ENCODE measurements at places on chromosomes 3 and 15.

DNA sequence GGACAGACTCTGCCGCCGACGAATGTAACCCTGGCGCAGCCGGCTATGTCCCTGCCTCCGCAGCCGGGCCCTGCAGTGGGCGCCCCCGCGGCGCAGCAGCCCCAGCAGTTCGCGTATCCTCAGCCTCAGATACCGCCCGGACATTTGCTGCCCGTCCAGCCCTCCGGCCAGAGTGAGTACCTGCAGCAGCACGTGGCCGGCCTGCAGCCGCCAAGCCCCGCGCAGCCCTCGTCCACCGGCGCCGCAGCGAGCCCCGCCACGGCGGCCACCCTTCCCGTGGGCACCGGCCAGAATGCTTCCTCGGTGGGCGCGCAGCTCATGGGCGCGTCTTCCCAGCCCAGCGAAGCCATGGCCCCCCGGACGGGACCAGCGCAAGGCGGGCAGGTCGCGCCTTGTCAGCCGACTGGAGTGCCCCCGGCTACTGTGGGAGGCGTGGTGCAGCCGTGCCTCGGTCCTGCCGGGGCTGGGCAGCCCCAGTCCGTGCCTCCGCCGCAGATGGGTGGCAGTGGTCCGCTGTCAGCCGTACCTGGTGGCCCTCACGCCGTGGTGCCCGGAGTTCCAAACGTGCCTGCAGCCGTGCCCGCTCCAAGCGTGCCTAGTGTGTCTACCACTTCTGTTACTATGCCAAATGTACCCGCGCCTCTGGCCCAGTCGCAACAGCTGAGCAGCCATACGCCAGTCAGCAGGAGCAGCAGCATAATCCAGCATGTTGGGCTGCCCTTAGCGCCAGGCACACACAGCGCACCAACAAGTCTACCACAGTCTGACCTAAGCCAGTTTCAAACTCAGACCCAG, 2.4 kb downstream of the TSC22D2 start:
- DNase-seq: peak; percentile 9

GRCh38 chr3:194101592-194102432, 34.1 kb upstream of the HES1 start:
- no peak for DNase-seq

DNA sequence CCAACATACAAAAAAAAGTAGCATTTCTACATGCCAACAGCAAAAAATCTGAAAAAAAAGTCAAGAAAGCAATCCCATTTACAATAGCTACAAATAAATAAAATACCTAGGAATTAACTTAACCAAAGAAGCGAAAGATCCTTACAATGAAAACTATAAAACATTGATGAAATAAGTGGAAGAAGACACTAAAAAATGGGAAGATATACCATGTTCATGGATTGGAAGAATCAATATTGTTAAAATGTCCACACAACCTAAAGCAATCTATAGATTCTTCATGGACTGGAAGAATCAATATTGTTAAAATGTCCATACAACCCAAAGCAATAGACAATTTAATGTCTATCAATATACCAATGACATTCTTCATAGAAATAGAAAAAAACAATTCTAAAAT, 21.0 kb downstream of the PEAK1 start:
- DNase-seq: no peak

DNA sequence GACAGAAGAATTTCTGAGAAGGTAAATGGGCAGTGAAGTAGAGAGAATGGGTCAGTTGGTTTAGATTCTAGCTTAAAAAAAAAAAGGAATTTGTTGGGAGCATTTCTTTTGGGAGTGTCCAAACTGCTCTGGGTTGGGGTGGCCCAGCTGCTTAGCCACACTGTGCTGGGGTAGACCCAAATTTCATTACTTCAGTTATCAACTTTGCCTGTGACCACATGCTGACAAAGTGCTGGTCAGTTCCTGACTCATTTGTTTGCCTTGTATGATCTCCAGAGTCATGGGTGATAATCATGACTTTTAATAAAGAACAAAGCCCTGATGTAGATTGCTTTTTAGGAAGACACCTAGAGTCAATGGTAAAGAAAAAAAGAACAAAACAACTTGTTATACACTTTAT, 121.5 kb upstream of the FGF7 start:
- no peak for DNase-seq

GRCh38 chr3:14719006-14719405, 44.1 kb downstream of the C3orf20 start:
- no peak for DNase-seq

GRCh38 chr3:67706934-67707333, 52.5 kb upstream of the SUCLG2 start:
- DNase-seq: no peak

DNA sequence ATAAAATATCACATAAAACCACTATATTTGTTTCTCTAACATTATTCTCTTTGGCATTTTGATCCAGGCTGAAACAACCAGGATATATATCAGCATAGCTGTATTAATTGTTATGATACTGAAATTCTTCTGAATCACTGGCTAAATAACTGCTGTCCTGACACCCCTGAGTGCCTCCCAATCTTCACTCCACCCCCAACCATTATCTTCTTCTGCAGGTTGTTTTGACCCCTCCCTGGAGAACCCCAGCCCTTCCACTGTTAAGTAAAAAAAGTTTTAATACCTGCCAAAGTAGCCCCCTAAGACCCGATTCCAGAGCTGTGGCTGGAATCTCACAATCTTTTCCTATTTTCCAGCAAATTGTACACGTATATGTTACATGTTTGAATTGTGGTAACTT, 124.1 kb downstream of the DNAH12 start:
- DNase-seq: no peak

DNA sequence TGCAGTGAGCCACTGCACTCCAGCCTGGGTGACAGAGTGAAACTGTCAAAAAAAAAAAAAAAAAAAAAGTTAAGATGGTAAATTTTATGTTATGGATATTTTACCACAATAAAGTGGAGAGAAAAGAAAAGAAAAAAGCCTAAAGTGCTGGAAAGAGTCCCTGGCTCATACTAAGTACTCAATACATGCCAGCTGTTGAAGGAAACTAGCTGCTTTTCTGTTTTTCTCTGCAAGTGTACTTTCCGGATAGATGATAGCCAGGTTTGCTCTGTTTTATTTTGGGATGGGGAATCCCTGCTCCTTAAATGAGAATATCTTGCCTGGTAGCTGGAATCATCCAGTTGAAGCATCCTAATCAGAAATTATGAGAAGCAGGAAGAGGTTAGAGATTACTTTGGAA, 10.9 kb downstream of the EID1 start:
- DNase-seq: no peak

DNA sequence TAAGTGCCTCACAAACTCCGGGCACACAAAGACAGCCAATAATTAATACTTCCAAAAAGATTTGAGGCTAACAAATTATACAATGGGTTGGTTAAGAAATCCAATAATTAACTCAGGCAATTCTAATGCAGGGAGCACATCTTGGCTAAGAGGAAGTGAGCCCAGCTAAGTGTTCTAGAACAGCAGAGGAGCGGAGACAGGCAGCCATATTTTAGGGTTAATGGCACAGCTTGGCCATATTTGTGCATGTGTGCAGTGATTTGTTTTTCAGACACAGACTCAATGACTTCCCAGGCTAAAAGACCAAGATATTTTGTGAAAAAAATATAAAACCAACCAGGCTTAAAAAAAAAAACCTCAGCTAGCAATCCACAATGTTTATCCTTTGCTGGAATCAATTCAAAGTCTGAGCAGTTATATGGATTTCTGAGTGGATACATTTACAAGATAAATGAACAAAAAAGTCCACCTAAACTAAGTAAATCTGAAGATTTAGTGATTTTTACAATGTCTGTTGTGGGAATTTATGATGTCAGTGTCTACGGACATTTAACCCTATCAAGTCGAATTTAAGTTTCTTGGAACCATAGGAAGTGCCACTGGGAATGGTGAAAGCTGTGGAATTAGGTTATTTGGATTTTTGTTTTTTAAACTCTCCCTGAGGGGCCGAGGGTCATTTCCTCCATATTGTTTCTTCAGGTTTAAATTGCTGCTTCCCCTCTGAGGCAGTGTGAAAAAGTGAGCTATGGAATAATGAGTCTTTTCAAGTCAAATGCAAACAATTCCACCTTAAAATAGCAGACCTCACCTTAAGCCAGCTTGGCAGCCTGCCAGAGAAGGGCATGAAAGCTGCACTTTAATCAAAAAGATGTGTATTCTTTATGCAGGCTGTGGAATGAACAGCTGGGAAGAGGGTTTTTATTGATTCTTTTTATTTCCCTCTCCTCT, 413.7 kb upstream of the TBL1XR1 start:
- DNase-seq: no peak

DNA sequence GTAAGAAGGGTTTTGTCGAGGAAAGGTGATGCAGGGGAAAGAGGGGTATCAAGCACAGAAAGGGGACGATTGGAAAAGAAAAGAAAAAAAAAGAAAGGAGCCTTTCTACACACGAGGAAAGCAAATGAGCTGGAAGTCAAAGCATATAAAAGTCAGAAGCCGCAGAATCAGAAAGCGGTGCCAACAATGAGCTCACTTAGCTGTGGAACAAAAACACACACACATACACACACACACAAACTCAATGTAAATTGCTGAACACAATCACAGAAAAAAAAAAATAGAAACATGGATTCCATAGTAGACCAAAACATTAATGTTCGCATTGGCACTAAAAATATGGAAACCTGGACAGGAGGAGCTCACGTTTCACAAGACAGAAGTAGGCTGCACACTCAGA, 63.4 kb upstream of the FEZF2 start:
- no peak for DNase-seq

DNA sequence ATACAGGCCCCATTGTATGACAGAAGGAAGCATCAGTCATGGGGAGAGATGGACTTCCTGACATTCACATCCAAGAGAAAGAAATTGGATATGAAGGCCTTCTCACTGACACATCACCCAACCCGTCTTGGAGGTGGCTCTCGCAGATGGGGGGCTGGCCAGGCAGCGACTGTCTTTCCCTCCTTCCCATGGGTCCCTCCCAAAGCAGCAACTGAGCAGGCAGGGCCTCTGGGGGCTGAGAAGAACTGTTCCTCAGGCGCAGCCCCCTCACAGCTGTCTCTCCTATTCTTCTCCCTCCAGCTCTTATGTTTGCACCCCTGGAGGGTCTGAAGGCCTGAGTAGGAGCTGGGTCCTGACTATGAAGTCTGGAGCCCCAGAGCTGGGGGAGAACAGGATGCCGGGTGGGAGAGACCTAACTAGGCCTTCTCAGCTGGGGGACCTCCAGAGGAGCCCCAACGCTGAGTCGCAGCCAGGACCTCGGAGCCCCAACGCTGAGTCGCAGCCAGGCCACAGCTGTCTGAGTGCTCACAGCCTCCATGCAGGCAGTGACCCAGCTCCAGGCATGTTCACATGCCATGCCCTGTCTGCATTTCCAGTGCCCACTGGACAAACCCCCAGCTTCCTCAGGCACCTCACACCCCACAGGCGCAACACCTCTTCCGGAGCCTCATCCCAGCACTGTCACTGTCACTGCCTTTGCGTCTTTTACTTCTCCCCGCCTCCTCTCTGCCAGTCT, 29.6 kb downstream of the UMPS start:
- DNase-seq: no peak

DNA sequence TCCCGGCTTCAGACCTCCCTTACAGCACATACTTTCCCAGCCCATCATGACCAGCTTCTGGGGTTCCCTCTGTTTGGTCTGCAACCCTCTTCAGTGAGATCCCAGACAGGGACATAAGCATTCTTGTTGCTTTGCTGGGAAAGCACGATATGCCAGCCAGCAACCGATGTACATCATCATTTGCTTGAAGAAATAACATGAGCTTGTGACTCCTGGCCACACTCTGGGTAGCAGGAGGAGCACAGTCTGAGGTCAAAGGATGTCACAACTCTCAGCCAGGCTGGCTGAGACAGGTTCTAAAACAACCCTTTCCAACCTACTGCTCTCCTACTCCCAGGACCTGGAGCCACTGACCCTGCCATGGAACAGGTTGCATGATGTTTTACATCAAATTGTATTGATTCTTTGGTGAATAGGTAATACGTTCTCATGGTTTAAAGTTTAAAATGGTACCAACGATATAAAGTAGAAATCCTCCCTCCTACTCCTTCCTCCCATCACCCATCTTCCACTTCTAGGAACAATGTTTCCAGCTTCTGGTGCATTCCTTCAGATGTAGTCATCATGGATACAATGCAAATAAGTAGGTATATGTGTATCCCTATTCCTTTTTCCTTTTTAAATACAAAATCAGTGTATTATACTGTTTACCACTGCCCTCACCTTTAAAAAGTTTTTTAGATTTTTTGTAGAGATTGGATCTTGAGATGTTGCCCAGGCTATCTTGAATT, 190.3 kb downstream of the OPA1 start:
- DNase-seq: no peak

- no peak for DNase-seq
Observed at GRCh38 chr3:31125413-31126020, 231.1 kb upstream of the GADL1 start.

- DNase-seq: no peak
Observed at GRCh38 chr3:195148549-195148948, 122.4 kb downstream of the XXYLT1 start.

DNA sequence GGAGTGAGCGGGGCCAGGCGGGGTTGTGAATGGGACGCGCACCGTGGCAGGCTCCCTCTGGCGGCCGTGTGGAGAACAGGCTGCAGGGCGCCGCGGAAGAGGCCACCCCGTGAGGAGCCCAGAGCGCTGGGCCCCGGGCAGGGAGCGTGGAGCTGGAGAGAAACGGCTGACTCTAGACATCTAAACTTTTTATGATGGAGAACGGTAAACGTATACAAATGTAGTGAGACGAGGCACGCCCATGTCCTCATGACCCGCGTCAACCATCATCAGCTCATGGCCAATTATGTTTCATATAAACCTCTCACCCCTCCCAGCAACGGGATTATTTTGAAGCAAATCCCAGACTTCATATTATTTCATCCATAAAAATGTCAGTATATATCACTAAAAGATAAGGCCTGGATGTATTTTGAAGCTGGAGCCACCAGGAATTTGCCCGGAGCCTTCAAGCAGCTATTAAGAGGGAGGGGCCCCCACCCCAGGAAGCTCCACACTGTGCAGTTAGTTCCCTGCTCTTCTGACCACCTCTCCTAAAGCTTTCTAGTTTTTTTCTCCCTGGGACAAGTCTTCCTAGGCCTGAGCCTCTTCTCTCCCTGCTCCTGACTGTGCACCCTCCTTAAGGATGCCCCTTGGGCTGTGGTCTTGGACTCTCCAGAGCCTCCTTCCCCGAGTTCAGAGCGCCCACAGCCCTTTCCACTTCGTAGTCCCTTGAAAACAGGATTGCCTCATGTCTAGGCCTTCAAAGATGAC, 149.5 kb downstream of the SMAD6 start:
- DNase-seq: peak; percentile 61

Data from activated effector memory CD4-positive, alpha-beta T cell treated with Interleukin-2 at 50 U/mL for 16 hours (primary cell).